ENCODE measurements at places on chromosomes 2 and 18. TPM values are rescaled to one million over a fixed set of nuclear protein-coding genes. Genes with fewer than 3 reads are reported as not detected.

The BOLL gene
- not detected for total RNA-seq

GRCh38 chr18:40956213-40956612 is 998.8 kb upstream of the PIK3C3 start:
- no peak for DNase-seq

DNA sequence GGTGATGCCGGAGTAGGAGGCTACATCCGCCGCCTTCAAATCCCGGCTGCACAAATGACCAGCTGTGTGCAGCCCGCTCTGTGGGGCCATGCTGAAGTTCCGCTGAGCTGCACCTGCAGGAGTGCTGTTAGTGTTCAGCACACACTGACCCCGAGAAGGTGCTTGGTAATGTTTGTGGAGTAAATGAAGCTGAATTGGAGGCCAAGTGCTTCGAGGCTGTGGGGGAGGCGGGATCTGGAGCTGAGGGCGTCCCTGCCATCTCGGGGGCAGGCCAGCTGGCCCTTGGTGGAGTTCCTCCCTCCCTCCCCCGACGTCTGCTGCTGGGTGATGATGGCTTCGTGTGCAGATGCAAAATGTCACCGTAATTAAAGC is 23.2 kb downstream of the KCNF1 start:
- DNase-seq, result no peak

The PTPRN gene
- 0.47 TPM for total RNA-seq

The PLEKHM3 gene
- 4.1 TPM for total RNA-seq

The FSHR gene
- total RNA-seq, result not detected

GRCh38 chr2:112941753-112942653 is 31.0 kb downstream of the IL37 start:
- peak; percentile 39 for DNase-seq

DNA sequence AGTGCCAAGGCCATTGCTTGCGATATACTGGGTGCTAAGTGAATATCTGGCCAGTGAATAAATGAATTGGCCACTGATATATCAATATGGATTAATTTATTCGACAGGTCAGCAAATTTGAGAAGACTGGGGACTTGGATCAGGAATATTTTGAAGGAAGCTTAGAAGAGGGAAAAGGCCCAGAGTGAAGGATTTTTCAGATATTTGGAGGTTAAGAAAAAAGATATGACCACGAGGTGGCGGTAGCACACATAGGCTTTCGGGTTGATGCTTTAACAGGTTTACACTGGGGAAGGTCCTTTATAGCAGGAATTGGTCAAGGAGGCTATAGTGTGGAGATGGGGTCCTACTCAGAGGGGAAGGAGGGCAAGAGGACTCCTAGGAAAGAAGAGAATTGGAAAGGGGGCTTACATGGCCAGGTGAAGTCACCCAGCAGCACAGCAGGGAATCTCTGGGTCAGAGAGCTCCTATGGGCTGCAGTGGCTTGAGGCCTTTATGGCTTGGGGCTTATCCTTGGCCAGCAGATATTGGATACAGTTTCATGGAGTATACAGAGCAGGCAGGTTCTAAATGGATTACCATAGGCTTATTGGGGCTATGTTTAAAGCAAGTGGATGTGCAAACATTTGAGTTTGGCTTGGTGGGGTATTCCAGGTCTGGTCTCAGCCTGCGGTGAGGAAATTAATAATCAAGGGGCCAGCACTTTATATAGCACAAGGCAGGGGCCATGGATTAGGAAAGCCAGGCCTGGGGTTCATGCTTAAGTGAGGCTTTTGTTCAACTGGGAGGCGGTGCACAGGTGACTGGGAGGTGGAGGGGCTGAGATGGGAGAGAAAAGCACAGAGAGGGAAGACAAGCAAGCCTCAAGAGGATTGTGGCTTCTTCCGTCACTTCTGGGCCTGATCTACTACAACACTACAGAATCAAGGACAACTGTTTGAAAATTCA is 9.7 kb downstream of the IL1RN start:
- no peak for DNase-seq

The TLX2 gene
- not detected for total RNA-seq

GRCh38 chr2:43605851-43606250 is 10.0 kb upstream of the THADA start:
- no peak for DNase-seq

The RAB6C gene
- total RNA-seq, result not detected

GRCh38 chr2:222504191-222504590 is 79.8 kb downstream of the SGPP2 start:
- DNase-seq, result no peak

GRCh38 chr18:23306822-23307221 is 146.3 kb upstream of the RIOK3 start:
- DNase-seq, result no peak

- no peak for DNase-seq
These were observed 39.6 kb downstream of the EN1 start for GRCh38 chr2:118807668-118808428.

The HRH4 gene
- not detected for total RNA-seq

DNA sequence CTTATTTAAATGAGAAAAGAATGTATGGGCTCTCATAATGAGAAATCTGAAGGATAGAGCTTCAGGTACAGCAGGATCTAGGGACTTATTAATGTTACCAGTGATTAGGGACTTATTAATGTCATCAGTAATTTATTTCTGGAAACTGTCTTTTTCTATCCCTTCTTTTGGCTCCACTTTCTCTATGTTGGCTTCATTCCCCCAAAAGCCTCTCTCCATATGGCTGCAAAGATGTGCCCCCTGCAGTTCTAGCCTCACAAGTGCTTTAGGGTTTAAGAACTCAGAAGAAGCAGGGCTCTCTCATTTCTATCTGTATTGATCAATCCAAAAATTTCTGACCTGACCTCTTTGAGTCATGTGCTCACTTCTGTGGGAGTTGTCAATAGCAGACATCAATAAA is 480.9 kb downstream of the TXNL1 start:
- DNase-seq, result no peak

DNA sequence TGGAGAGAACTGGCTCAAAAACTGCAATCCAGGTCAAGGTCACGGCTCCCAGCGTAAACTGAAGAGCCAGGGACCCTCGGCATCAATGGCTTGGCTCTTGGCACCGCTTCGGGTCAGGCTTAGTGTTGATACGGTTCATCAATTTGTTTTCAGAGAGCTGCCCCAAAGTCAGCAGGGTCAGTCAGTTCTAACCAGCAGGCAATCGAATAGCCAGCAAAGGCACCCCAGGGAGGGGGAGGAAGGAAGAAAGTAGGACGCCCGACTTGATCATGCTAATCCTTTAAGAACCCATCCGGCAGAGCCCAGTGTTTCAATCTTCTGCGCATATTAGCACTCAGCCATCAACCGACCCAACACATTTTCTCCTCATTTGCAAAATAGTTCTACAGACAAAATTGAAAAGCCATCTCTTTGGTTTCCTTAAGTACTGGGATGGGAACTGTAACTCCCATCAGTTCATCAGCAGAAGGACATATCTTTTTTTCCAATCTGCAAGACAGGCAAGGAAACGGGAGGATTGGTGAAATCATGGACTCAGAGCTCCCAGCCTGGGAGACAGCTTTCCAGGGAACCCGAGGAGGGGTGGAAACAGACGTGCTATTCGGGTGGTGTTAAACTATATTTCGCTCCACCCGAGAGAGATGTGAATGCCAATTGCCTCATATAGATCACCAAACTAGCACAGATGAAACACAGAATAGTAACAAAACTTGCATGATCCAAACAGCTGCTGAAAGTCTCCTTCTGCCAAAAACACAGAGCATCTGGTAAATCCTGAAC is 40.7 kb upstream of the CABLES1 start:
- no peak for DNase-seq

The IL1F10 gene
- total RNA-seq, result not detected

- DNase-seq, result no peak
These were observed 184.7 kb downstream of the SPP2 start for GRCh38 chr2:234235191-234235590.

The PRSS56 gene
- not detected for total RNA-seq

- no peak for DNase-seq
These were observed 423 bp upstream of the TTC27 start for GRCh38 chr2:32627441-32627813.

The MSTN gene
- total RNA-seq, result not detected

DNA sequence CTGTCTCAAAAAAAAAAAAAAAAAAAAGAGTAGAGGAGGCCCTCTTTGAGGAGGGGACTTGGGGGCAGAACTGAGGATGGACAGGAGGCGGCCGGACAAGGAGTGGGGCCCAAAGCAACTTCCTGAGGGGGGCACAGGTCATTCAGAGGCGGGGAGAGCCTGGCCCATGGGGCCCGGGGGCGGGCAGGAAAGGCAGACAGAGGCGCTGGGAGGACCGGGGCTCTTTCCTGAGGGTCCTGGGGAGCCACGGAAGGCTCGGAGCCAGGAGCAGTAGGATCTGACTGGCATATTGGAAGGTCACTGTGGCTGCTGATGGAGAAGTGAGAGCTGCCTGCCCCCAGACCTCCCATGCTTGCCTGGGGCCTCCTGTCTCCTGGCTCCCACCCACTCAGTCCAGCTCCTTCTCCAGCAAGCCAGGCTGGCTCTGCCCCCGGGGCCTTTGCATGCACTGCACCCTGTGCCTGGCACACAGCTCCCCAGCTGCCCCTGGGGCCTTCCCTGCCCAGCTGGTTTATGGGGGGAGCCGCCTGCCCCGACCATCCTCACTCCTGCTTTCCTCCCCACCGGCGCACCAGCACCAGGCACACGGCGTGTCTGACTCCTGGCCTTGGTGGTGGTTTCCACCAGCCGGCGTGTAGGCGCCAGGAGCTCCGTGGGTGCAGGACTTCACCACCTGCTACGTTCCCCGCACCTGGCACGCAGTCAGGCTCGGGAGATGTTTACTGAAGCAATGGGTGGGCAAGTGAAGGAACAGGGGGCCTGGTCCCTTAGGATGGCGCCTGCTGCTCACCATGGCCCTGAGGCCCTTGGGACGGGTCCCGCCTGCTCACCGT is 5.6 kb downstream of the ESPNL start:
- DNase-seq, result no peak

GRCh38 chr2:5227062-5227699 is 465.0 kb upstream of the SOX11 start:
- DNase-seq, result no peak

The GPC1 gene
- 173 TPM for total RNA-seq

- DNase-seq, result no peak
These were observed 13.2 kb downstream of the MAP4K4 start for GRCh38 chr2:101710471-101711318.

The FAM237A gene
- not detected for total RNA-seq

GRCh38 chr18:32618546-32618945 is 147.9 kb upstream of the GAREM1 start:
- no peak for DNase-seq

DNA sequence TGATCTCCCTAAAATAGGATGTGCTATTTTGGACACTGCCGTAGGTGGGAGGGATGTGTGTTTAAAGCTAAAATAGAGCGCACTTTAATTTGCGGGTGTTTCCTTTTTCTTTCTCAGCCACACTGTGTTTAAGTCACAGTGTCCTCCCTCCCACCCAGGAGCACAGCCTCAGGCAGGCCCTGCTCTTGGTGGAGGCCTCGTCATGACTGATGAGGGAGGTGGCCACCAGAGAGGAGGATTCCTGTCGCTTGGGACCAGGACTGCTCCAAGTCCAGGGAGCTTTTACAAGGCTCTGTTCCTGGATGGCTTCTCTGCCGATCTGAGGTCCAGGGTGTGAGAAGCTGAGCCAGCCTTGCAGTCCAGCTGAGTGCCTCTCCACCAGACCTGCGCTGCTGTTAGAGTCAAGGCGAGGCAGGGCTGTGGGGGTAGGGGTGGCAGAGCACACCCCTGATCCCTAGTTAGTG is 33.5 kb downstream of the INPP4A start:
- DNase-seq, result no peak

The CTAGE1 gene
- total RNA-seq, result not detected

The MYO3B gene
- total RNA-seq, result not detected

DNA sequence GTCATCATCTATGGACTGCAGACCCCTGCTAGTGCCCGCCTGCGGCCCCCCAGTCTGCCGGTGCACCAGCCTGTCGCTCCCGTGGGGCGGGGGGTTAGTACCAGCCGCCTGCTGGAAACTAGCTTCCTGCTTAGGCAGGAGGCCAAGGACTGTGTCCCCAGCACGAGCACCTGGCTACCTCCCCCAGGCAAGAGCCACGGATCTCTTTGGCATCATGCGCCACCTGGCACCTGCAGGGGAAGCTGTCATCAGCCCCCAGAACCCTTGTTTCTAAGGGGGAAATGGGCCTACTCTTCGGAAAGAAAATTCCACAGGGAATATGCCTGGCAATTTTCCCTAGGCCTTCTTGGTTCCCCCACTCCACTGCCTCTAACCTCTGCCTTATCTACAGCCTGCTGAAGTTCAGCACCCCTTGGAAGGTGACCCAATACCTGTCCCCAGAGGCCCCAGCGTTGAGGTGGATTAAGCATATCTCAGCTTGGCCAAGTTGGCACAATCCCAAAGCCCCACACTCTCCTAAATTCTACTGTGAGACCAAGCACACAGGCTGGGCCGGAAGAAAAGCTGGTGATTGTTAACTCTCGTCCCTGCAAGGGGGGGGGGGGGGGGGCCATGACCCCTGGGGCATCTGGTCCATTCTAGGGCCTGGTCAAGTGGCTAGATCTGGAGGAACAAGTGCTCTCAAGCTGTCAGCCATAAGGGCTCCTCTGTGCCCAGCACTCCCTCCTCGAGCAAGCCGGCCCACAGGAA is 62.0 kb upstream of the POMC start:
- no peak for DNase-seq

DNA sequence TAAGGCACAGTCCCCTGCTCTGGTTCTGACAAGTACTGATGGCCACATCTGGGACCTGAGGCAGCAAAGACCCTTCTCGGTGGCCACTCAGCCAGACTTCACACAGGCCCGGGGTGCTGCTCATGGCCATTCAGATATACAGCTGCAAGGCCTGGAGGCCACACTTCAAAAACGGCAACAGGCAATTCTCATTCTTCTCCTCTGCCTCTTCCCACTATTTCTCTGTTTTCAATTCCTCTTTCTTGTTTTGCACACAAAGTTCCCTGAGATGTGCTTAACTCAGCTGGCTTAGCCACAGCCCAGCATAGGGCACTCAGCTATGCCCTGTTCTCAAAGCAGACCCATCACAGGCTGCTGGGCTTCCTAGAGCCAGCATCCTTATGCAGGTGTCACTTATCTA is 29.9 kb downstream of the PTPN18 start:
- no peak for DNase-seq

DNA sequence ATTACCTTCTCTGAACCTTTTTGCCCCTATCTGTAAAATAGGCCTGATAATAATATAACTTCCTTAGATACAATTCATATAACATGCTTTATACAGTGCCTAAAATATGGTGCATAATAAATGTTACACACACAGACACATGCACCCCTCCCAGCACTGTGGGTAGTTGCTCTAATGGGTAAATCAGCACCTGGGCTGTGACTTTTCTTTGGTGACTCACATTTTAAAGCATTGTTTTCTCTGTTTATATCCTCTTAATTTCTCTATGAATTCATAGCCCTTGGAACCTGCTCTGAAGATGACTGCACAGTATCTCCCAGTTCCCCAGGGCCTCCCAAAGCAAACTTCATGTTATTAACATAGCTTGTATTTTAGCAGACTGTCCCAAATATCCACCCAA is 248.2 kb upstream of the TNP1 start:
- DNase-seq, result no peak
